T1000 (cell line): ENCODE measurements at places on chromosomes 3 and 15.
A peak's percentile ranks its signal among the peaks of the same experiment; 100 is the strongest.

- no peak for DNase-seq
These were observed 29.2 kb upstream of the RPL29 start for GRCh38 chr3:52024765-52025452.

DNA sequence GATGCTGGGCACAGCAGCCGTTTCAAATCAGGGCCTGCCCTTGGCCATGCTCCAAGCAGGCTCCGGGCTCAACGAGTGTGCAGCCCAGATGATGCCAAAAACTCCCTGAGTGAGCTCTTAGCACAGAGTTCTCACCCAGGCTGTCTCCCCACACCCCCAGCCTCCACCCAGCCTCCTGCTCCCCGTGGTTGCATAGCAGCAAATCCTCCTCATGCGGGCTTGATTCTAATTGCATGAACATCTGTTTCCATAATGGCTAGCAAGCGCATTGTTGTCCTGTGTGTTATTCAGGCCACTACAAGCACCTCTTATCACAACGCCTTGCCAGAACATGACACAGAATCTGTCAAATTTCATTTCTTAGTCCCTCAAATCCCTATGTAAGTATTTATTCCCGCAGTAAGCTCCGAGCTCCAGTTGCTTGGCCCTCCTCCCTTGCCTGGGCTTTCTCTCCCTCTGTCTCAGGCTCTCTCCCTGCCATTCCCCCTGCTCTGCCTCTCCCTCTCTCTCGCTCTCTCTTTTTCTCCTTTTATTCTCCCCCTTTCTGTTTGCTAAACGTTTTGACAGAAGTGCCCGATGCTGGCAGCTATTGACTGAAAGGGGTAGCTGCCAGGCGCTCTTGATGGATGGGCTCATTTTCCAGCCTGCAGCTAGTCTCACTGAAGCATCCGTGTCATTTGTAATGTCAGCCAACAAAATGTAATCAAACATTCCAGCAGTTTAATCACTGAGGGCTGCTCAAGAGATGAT is 306.5 kb downstream of the IL20RB start:
- DNase-seq: no peak

DNA sequence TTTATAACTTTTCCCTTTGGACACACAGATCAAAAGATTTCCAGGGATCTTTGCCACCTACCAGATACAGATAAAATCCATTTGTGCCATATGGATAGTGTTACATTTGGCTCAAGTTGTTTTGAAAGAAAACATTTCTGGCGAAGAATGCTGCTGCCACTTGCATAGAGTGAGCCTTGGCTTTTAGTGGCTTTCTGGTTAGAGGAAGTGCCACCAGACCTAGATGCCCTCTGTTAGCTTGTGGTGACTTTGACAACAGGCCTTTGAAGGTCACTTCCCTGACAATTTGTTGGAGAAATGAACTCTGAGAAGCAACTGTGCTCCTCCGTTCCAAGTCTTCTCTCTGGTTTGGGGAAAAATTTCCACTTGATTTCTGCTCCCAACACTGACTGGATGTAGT is 158.0 kb downstream of the CHST2 start:
- no peak for DNase-seq

- no peak for DNase-seq
These were observed 15.7 kb downstream of the OXNAD1 start for GRCh38 chr3:16280671-16281070.

DNA sequence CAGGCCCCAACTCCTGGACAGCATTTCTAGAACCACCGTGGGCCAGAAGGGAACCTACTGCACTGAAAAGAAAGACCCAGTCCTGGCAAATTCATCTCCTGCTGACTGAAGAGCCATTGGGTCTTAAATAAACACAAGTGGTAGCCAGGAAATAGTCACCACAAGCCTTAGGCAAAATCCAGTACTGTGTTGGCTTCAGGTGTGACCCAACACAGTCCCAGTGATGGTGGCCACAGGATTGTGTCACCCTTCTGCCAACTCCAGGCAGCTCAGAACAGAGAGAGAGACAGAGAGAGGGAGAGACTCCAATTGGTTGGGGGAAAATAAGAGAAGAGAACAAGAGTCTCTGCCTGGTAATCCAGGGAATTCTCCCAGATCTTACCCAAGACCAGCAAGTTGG is 23.1 kb downstream of the NEDD4 start:
- no peak for DNase-seq

GRCh38 chr3:188240189-188240981 is 86.4 kb downstream of the LPP start:
- DNase-seq: no peak

DNA sequence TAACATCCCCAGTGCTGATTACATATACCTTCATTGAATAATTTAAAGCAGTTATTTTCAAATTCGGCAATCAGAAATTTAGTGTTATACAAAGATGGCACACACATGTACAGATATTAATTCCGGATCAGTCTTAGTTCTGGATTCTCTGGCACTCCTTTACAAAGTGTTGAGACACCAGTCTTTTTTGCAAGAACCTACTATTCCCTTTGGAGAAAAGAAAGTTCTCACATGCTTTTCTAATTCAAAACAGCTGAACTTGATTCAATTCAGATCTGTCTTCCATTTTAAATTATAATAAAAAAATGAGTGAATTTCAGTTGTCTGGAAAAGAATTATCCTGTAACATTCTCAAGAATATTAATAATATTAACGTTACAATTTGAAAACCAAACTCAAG is 20.4 kb downstream of the CCDC191 start:
- no peak for DNase-seq

- no peak for DNase-seq
These were observed 211.0 kb downstream of the TNIK start for GRCh38 chr3:171249245-171249644.

- peak; percentile 30 for DNase-seq
These were observed 45.7 kb downstream of the C2CD4B start for GRCh38 chr15:62119227-62119864.

- no peak for DNase-seq
These were observed 2.4 kb downstream of the LMCD1 start for GRCh38 chr3:8503871-8504610.

DNA sequence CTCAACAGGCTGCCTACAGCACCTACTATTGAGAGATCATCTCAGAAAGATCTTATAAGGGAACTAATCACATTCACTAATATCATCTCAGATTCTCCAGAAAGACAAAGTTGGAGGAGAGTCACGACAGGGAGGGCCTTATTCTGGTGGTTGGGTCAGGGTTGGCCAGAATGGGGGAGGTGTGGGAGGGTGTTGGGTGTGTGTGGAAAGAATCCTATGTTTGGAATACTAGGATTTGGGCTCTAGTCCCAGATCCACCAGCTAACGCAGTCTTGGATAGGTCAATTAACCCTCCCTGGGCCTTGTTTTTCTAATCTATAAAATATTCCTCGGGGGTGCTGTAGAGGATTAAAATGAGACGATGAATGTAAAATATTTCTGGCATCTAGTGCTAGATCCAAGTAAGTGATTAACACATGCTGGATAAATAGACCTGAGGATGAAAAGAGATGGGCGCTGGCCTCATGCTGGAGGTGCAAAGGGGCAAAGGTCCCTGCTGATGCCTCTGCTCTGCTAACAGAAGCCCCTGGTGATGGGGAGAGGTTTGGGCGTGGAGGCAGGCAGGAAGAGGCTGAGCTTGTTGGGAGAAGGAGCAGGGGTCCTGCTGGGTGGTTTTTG is 67.6 kb upstream of the ETV5 start:
- DNase-seq: no peak

- DNase-seq: peak; percentile 73
These were observed 37.9 kb downstream of the LIPC start for GRCh38 chr15:58469432-58470353.

GRCh38 chr15:74750751-74751150 is 2.1 kb downstream of the CYP1A2 start:
- DNase-seq: no peak

- DNase-seq: no peak
These were observed 143.5 kb downstream of the LRRC3B start for GRCh38 chr3:26766031-26766430.

DNA sequence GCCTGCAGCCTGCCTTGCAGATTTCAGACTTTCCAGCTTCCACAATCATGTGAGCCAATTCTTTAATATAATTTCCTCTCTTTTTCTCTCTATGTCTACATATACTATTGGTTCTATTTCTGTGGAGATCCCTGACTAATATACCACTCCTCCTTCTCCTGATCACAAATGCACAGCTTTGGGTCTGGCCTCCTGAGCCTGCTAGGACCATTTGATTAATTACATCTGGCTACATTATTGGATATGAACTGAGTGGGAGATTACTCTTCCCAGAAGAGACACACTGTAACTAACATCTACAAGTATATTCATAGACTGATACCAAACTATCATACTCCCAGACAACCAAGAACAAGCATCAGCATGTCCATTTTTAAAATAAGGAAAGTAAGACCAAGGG is 188.9 kb upstream of the LMCD1 start:
- no peak for DNase-seq

- no peak for DNase-seq
These were observed 257.9 kb upstream of the RBMS3 start for GRCh38 chr3:29022976-29023375.

DNA sequence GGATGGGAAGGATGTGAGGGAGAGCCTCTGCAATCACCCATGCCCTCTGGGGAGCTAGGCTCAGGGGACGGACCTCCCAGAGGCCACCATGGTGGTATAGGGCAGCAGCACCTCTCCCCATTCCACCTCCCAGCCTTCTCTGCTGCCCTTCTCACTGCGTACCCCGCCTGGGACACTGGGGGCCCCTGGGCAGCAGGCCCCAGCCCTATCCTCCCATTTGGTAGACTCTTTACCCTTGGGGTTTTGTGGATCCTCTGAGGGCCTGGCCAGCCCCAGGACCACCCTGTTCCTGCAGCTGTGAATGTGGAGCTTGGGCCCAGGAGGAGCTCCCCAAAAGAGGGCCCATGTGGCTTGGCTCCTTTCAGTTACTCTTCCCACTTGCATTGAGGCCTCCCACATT is 131.9 kb downstream of the DNAJB8 start:
- DNase-seq: no peak

- DNase-seq: no peak
These were observed 207.6 kb downstream of the CHST2 start for GRCh38 chr3:143326983-143327778.

GRCh38 chr3:70580021-70580420 is 267.6 kb upstream of the MDFIC2 start:
- no peak for DNase-seq

DNA sequence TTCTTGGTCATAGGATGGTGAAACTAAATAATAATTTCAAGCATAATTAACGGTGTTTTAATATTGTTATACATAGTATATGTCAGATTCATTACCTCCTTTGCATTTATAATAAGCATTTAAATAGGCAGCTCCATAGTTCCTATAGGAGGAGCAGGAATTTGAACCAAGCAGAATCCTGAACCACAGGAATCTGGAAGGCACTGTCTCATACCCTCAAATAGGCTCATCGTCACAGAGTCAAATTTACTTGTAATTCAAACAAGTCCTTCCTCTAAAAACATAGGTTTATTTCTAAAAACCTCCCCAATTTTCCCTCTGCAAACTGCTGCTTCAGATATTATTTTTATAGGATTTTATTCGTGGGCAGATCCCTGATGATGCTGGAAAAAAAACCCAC is 376.3 kb upstream of the ARHGEF26 start:
- no peak for DNase-seq

DNA sequence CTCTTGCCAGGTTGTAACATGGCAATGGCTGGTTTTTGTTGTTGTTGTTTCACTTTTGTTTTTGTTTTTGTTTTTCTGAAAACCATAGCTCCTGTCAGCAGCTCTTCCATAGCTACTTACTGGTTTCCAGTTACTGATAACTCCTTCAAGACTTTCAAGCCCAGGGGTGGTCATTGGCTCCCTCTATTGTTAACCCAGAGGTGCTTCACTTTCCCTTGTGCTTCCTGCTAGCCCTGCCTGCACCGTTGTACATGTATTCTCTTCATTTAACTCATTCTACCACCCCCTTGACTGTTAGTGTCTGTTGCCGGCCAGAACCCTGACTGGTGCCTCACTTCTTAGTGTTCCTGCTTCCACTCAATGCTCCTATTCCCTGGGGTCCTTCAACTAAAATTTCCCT is 4.2 kb upstream of the TRAT1 start:
- DNase-seq: no peak

- no peak for DNase-seq
These were observed 7.4 kb upstream of the IQSEC1 start for GRCh38 chr3:13080591-13080990.

DNA sequence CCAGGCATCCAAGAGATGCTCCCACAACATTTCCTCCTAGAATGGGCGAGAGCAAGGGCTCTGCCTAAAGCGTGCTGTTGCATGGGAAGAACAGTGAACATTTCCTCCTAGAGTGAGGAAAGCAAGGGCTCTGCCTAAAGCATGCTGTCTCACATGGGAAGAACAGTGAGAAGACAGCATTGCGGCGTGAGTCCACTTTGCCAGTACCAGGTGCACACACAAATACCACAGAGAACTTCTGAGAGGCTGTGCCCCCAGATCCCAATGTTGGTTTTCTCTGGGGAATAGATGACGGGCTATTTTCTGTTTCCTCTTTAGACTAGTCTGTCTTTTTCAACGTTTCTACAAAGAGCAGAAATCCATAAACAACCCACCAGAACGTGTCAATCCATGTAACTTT is 142.9 kb downstream of the LRRK1 start:
- no peak for DNase-seq

- no peak for DNase-seq
These were observed 100.0 kb downstream of the SH3GL3 start for GRCh38 chr15:83547168-83547567.

- DNase-seq: no peak
These were observed 286.2 kb upstream of the UBE2E1 start for GRCh38 chr3:23519314-23520208.

DNA sequence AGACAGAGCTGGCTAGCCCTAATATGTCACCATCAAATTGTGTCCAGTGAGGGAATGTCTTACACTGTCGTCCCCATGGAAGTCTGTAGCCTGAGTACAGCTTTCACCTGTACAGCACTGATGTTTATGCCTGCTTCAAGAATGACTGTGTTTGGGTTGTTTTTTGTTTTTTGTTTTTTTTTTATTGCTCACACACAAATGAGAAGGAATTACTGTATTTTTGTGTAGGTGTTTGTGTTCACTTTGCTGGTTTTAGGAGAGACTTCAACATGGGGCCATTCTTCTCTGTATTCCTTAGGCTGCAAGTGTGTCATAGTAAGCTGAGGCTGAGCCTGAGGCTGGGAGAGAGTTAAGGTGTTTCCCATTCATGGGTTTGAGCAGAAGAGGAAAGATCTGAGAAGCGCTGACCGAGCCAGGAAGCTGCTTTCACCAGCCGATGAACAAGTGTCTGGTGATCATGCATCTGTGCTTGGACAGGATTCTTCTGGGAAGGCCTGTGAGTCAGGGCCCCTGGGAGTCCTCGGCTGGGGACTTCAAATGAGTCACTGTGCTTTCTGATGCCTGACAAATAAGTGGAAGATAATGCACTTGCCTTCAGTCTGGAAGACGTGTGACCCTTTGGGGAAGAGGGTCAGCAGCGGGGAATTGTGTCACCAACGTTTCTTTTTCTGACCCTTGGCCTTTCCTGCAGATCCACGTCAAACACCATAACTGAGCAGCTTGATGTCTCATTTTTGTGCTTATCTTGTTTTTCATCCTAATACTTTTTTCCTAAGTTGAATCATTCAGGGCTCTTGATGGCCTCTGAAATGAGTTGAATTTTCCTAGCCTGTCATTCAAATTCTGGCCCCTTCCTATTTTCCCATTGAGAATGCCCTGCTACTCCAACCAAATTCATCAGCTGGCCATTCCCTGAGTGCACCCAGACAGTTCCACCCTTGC is 36.7 kb upstream of the ZBTB38 start:
- peak; percentile 91 for DNase-seq

- DNase-seq: no peak
These were observed 32.7 kb downstream of the UBXN7 start for GRCh38 chr3:196399485-196399945.
